Caki2 (cell line): ENCODE measurements at places on chromosomes 16 and 17.
A peak's percentile ranks its signal among the peaks of the same experiment; 100 is the strongest.

DNA sequence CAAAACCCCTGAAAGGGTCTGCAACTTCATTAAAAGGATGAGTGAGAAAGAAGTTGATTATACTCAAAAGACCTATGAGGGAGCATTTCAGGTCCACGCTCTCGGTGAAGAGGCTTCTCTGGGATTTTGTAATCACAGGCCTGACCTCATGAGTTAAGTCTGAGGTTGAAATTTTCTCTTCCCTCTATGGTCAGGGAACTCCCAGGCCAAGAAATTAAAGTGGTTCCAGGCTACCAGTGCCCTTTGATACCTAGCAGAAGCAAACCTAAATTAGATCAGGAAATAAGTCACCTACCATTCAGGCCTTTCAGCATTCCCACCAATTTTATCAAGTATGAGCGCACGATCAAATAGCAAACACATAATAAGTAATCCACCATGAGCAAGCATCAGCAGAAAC is 27.9 kb downstream of the MBTD1 start:
- no peak for DNase-seq

DNA sequence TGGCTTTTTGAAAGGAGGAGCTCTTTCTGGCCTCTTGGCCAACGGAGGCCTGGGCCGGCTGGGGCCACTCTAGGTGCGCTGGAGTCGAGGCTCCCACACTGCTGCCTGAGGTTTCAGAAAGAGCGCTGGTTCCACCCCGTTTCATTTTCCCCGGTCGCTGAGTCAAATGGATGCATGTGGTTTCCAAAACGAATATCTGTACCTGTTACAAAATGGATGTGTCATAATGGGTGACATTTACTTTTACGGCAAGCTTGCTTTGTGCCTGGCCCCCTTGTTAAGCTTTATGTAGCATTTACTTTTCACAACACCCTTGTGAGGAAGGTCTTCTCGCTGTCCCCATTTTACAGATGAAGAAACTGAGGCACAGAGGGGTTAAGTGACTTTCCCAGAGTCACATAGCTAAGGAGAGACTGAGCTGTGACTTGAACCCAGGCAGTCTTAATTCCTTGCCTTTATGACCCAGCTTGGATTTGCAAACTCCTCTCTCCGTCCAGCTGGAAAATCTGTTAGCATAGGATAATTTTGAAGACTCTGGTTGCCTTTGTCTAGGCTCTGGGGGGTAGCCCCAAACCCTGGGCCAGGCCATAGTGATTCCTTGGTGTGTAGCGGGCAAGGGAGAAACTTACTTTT is 10.6 kb downstream of the KSR1 start:
- DNase-seq = no peak

DNA sequence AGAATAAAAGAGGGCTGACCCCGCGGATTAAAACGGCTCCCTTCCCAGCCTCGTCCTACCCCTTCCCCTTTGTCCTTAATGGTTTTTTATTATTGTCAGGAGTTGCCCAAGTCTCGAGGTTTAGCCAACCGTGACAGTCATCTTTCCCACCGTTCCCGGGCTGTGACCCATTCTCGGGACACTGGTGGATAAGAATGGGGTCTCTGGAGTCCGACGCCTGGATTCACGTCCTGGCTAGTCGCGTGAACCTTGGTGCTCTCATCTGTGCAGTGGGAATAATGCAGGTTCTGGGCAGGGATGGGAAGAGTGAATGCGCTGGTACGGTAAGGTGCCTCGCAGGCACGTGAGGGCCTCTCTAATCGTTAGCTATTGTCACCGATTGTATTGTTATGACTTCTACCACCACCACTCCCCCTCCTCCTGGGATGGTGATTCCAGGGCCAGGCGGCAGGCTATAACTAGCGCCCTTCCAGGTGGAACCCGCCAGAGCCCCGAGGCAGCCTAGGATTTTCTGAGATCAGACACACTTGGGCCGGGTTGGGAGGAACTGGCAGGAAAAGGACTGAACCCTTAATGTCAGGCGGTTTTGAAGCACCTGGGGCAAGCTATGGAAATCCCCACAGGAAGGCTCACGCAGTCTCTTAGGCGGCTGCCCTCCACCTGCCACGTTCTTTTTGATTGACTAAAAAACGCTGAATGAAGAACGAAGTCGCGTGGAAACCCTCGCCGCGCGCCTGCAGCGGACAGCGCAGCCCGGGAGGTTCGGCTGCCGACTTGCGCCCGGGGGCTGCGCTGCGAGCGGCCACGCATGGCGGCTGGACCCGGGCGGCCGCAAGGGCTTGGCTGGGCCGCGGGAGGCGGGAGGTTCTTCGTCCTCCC is 2.7 kb downstream of the HS3ST3B1 start:
- no peak for DNase-seq

DNA sequence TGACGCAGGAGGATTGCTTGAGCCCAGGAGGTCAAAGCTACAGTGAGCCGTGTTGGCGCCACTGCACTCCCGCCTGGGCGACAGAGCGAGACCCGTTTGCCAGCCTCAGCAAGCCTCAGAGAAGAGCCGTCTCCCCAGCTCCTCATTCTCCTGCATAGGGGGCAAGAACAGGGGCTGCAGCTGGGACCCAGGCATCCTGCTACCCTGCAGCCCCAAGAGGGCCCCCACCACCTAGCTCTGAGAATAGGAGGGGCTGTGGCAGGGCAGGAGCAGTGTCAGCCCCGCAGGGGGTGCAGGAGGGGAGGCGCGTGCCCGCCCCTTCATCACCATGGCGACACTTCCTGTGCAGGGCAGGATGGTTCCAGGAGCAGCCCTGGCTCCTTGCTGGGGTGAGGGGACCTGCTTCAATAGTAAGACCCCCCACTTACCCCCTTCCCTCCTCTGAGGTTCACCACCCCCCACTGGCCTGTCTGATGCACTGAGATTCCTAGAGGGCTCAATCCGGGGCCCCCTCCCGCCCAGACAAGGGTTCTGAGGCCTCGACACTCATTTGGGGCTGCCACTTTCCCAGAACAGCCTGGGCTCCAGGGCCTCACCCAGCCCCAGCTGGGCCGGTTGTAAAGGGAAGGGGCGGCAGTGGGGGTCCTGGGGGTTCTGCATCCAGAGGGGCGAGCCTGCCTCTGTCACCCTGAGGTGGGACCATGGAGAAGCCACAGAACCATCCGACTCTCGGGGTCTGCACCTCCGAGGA is 20.2 kb downstream of the VASN start:
- DNase-seq = no peak

GRCh38 chr16:68470461-68471150 is 22.3 kb upstream of the SMPD3 start:
- DNase-seq = no peak

DNA sequence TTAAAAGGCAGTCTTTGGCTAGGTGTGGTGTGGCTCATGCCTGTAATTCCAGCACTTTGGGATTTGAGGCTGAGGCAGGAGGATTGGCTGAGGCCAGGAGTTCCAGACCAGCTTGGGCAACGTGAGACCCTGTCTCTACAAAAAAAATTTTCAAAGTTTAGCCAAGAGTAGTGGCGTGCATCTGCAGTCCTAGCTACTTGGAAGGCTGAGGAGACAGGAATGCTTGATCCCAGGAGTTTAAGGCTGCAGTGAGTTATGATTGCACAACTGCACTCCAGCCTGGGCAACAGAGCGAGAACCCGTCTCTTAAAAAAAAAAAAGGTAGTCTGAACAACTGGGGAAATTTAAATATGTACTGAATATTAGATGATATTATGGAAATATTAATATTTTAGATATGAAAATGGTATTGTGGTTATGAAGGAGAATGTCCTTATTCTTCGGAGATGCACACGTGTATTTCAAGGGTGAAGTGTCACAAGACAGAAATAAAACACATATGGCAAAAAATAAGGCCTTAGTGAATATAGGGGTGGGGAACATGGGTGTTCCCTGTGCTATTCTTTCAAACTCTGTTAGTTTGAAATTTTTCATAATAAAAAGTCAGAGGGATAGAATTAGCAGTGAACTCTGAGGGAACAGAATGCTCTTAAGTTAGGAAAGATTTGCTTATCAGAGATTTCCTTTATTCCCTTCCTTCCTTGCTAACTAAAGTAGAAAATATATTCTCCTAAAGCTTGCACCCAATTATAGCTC is 144.7 kb downstream of the CDK5R1 start:
- no peak for DNase-seq

- no peak for DNase-seq
These were observed 8.8 kb downstream of the NKD1 start for GRCh38 chr16:50557046-50557445.

DNA sequence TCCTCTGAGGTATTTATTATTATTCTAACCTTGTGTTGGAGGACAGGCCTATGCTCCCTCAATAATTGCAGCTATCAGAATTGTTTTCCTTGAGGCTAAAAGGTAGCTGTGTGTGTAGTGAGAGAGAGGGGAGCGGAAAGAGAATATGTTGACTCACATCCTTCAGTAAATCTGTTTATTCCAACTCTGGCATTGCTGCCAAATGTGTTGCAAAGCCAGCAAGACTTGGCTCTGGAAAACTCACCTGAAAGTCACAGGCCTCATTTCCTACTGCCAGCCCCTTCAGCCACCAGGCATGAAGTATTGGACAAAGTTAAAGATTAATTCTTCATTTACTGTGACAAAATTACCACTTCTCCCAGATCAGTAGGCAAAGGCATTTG is 9.6 kb downstream of the CA10 start:
- peak; percentile 78 for DNase-seq

GRCh38 chr17:10663231-10663630 is 6.1 kb upstream of the MYH3 start:
- no peak for DNase-seq
